ENCODE measurements at places on chromosomes 4 and X.
A peak's percentile ranks its signal among the peaks of the same experiment; 100 is the strongest.

GRCh38 chrX:115268421-115268820 is 21.1 kb upstream of the LUZP4 start:
- DNase-seq, result no peak

DNA sequence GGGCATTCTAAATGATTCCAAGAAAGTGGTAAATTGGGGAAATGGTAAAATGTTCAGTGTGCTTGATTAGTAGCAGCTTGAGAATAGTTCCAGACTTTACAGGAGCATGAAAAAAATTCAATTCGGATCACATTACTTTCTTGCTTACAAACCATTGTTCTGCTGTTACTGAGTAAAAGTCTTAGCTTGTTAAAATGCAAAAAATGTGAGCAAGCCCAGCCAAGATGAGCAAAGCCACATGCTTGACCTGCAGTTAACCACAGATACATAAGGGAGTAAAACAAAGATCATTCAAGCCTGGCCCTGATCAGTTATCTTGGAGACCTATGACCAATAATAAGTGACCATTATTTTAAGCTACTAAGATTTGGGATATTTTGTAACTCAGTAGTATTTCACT is 562.9 kb upstream of the MAGEB2 start:
- no peak for DNase-seq

- no peak for DNase-seq
Measured at GRCh38 chrX:125108921-125109320, 210.8 kb upstream of the TEX13C start.

GRCh38 chr4:105605493-105605892 is 53.1 kb downstream of the ARHGEF38 start:
- peak; percentile 23 for DNase-seq

DNA sequence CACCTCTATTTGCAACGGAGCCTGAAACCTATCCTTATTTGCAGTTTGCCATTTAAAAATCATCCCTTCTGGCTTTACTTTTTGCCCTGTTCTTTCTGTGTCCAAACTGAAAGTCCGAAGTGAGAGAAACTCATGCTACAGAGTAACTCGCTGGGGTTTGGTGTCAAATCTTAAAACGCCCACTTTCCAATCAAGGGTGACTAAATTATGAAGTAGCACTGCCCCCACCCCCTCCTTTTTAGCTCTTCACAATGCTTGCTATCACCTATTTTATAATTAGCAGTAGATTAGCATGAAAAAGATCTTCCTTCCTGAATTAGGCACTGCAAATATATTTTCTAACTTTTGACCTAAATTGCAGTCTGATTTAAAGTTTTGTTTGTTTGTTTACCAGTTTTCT is 52.5 kb downstream of the VGLL1 start:
- no peak for DNase-seq

GRCh38 chr4:8039853-8040252 is 100.2 kb upstream of the AFAP1 start:
- DNase-seq, result no peak

DNA sequence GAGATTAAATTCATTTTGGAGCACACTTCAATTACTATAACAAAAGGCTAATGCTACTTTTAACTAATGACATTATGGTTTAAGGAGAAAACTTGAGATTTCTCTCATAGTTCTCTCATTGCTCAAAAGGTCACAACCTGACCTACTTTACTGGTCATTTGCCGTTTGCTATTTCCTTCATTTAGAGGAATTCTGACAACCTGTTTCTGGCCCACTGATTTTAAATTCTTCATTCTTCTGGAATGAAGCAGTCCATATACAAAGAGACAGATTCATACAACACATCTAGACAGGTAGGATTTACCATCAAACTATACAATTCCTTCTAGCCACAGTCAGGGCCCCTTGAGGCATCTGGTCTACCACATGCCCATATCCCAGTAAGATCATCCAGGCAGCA is 14.2 kb downstream of the RNF150 start:
- no peak for DNase-seq

DNA sequence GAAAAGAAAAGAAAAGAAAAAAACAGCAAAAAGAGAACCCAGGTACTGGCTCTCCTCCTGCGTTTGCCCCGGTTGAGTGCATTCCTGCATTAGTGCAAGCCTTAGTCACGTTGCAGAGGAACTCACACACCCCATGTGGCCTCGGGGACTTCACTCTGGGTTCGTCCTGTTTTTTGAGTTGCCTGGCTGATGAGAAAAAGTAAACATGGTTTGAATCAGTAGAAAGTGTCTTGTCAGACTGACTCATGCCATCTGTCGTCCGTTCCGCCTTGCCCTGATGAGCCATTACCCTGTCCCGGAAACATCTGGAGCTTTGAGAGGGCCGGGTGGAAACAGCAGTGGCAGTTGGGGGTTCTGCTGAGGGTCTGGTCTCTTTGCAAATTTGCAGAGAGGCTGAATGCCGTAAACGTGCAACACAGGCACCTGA is 16.3 kb downstream of the CD99 start:
- DNase-seq, result no peak
